ENCODE measurements at places on chromosomes 7 and 10.

GRCh38 chr10:4074545-4075407 lies 289.8 kb upstream of the KLF6 start:
- no peak for DNase-seq

DNA sequence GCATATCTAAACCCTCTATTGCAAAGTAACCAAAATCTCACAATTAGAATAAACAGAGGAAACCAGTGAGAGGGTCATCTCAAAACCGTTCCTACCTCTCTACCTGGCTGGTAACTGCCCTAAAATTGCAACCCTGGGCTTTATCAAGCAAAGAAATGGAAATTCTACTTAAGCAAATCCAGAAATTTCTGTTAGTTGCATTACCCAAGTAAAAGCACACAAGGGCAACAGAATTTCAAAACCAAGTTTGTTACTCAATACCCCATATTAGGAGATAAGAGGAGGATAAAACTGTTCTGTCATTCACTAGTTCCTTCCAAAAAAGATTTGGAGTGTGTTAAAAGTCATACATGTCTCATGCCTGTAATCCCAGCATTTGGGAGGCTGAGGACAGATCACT lies 195.3 kb downstream of the FAM107B start:
- DNase-seq, result no peak

DNA sequence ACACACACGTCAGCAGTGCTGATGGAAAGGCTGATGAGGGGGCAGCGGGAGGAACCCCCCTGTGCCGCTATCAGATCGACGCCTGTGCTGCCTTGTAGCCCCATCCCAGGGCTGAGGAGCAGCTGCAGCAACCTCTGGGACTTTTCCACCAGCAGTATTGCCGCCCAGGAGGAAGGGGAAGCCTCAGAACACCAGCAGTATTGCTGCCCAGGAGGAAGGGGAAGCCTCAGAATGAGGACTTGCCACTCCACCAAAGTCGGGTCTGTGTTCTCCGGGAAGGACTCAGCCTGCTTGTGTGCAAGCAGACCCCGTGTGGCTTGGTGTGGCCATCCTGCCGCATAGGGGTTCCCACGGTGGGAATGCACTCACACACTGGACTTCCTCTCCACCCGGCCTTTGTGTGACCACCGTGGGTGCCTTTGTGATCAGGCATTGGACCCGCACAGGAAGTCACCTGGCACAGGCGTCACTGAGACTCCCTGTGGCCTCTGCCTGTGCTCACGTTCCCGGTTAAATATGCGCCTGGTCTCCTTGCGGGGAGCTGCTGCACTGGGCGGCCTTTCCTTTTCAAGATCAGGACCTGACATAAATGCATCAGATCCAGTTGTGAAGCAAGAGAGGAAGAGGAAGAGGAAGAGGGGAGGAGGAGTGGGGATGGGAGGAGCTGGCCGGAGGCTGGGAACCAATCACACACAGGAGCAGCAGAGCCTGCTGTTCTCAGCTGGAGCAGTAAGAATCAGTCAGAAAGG lies 248.5 kb downstream of the DNAJB6 start:
- DNase-seq, result no peak

- DNase-seq, result no peak
Measured at GRCh38 chr10:132021504-132022143, 39.9 kb upstream of the BNIP3 start.

- DNase-seq, result no peak
Measured at GRCh38 chr10:93471110-93471651, 11.0 kb downstream of the MYOF start.

Data from stimulated activated CD8-positive, alpha-beta memory T cell treated with anti-CD3 and anti-CD28 coated beads, Interleukin-2, amount 100 ng/mL, for 1 hour (primary cell).